ENCODE measurements at places on chromosomes 16 and 17.

- DNase-seq, result no peak
Observed at GRCh38 chr17:67386965-67387551, 10.0 kb downstream of the PITPNC1 start.

DNA sequence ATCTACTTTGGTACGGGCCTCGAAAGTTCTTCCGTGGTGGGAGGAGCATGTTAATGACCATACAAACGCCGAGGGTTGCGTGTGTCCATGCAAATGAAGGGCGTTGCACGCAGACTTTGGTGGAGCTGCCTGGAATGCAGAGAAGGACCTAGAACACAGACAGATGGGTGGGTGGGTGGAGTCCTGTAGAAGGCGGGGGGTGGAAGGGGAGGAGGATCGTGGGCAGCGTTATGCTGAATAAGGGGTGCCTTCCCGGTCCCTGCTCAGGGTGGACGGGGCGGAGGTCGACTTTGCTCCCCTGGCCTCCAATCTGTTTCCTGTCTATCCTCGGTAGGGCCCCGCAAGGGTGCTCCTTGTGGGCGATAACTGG is 795 bp upstream of the PAQR4 start:
- DNase-seq, result no peak

DNA sequence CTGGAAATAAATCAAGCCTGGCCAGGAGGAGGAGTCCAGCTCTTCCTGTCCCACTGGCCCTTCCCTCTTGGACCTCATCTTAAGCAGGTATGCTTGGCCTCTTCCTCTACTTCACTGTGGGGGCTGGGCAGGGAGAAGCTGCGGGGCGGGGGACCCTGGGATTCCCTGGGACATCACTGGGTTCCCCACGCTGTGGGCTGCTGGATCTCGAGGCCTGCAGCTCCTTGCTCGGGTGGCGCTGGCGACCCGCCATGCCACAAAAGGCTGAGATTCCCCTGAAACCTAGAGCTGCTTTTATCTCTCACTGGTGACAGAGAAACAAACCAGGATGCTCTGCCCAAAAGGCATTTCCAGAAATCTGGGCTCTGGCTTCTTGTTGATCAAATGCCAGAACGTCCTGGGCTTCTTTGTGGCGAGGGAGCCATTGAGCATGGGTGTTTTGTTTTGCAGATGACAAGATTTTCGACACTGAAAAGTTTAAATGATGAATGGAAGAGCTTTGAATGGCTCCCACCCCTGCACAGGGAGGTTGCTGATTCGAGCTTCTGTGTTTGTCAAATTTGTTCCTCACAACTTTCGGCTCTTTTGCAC is 8.6 kb upstream of the PGS1 start:
- DNase-seq, result no peak

DNA sequence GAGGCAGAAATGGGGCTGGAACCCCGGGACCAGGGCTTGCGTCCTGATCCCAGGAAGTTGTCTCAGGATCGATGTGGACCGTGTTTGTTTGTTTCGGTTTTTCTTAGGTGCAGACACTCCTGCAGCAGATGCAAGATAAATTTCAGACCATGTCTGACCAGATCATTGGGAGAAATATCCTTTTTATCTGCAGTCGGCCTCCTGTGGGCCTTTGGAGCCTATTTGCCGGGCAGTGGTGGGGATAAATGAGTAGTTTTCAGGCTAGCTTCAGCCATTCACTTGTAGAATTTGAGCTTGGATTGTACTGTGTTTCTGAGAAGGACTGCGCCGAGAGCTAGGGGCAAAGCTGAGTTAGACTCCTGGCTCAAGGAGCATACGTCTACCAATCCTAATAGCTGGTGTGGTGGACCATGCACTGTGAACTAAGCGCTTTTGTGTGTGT is 816 bp downstream of the HSBP1 start:
- DNase-seq, result no peak

DNA sequence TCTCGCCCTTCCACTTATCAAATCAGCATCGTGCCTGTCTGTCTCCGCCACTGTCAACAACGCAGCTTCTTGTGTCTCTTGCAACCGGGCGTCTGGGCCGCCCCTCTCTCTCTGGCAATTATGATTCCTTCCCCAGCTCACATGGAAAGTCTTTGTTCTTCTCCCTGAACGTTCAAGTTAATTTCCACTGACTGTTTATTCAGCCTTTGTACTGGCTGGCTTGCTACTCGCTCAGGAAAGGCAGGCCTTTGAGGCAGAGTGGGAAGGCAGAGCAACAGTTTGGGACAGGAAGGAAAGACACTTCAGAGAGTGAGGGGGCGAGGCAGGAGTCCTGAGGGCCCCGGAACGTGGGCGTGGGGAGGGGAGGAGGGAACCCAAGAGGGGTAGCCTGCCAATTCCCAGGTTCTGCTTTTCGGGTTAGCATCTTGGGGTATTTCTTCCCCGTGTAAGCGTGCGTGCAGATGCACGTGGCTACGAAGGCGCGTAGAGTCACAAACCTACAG is 50.8 kb downstream of the AKAP1 start:
- no peak for DNase-seq

DNA sequence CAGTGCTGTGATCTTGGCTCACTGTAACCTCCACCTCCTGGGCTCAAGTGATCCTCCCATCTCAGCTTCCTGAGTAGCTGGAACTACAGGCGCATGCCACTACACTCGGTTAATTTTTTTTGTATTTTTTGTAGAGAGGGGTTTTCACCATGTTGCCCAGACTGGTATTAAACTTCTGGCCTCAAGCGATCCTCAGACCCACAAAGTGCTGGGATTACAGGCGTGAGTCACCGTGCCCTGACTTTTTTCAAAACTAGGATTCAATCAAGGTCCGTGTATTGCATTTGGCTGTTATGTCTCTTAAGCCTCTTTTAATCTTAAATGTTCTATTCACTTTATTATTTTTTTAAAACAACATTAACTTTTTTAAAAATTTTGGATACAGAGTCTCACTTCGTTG is 4.3 kb upstream of the CCL22 start:
- DNase-seq, result no peak

DNA sequence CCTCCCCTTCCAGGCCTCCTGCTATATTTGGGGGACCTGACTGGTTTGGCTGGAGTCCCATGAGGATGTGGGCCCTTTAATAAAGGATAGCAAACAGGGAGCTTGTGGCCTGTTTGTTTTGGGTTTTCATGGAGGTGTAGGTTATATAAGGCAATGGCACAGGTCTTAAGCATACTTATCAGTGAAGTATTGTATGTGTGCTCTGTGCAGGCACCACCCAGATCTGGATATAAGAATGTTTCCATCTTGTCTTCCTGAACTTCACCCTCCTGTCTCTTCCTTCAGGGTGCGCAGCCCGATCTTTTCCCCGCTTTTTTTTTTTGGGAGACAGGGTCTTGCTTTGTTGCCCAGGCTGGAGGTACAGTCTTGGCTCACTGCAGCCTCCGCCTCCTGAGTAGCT is 10.6 kb downstream of the SLC52A1 start:
- no peak for DNase-seq

DNA sequence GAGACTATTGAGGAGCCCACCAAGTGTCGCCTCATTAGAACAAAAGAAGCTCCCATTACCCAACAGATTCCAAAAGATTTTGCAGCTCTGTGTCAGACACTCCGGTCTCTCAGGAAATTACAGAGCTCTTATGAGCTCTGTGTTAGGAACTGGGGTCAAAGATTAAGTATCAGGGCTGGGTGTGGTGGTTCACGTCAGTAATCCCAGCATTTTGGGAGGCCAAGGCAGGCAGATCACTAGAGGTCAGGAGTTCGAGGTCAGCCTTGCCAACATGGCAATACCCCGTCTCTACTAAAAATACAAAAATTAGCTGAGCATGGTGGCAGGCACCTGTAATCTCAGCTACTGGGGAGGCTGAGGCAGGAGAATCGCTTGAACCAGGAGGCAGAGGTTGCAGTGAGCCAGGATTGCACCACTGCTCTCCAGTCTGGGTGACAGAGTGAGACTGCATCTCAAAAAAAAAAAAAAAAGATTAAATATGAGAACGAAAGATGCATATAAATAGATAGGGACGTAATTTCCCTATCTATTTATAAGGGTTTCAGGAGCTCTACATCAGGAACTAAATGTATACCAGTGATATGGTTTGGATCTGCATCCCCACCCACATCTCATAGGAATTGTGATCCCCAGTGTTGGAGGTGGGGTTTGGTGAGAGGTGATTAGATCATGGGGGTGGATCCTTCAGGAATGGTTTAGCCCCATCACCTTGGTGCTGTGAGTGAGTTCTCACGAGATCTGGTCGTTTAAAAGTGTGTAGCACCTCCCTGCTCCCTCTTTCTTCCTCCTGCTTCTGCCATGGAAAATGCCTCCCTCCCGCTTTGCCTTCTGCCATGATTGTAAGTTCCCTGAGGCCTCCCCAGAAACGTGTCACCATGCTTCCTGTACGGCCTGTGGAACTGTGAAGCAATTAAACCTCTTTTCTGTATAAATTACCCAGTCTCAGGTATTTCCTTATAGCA is 111.4 kb downstream of the PRKCA start:
- DNase-seq, result no peak

GRCh38 chr17:38745545-38745944 is 2.6 kb downstream of the PCGF2 start:
- DNase-seq, result no peak

GRCh38 chr16:10087151-10087550 is 95.1 kb downstream of the GRIN2A start:
- no peak for DNase-seq

GRCh38 chr16:48596326-48596725 is 13.7 kb downstream of the N4BP1 start:
- DNase-seq, result no peak

DNA sequence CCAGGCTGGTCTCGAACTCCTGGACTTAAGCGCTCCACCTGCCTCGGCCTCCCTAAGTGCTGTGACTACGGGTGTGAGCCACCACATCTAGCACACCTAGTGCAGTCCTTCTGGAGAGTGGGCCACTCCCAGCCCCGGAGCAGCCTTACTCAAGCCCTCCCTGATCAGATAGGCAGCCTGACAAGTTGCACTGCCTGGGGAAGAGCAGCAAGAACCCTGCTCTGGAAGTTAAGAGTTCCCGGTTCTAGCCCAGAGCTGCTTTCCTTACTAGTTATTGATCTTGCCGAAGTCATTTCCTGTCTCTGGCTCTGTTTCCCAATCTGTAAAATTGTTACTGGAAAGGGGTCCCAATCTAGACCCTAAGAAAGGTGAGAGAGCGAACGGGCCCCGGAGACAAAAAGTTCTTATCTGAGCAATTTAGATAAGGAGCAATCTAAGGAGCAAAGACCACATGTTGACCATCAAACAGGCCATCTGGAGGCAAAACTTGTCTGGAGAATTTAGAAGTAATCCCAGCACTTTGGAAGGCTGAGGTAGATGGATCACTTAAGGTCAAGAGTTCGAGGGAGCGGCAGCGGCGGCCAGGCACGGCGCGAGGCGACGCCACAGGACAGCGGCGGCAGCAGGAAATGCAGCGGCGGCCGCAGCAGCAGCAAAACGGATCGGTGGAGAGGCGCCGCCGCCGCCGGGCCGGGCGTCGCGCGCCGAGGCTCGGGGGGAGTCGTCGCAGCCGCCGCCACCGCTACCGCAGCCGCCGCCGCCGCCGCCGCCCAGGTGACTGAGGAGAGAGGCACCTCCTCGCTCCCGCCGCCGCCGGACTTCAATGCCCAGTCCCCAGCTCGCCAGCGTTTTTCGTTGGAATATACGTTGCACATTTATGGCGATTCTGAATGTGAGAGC is 4.3 kb upstream of the NAGLU start:
- DNase-seq, result no peak

GRCh38 chr16:17342031-17342430 is 128.7 kb downstream of the XYLT1 start:
- DNase-seq, result no peak

DNA sequence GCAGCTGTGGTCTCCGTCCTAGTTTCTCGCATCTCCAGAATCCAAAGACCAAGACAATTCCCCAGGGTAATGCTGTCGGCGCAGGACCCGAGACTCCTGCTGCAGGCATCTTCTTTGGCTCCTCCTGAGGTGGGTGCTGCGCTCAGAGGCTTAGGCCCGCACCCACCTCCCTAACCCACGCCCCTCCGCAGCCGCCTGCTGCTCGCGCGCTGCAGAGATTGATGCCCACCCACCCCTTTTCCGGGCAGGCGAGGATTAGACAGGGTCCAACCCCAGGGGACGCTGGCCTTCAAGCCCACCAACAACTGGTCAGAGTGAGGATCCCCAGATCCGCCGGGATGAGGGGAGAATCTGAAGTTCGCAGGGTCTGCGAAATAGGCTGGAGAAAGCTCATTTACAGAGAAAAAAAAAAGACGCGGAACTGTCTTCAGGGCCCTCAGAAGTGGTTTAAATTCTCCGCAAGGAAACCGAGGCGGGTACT is 27.9 kb downstream of the SLFN11 start:
- DNase-seq, result no peak

DNA sequence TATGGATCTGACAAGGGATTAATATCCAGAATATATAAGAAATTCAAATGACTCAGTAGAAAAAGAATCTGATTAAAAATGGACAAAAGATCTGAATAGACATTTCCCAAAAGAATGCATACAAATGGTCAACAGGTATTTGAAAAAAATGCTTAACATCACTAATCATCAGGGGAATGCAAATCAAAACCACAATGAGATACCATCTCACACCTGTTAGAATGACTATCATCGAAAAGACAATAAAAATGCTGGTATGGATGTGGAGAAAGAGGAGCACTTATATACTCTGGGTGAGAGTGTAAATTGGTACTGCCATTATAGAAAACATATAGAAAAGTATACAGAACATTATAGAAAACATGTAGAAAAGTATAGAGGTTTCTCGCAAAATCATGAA is 16.4 kb upstream of the HS3ST2 start:
- no peak for DNase-seq

- no peak for DNase-seq
Observed at GRCh38 chr17:17466511-17466910, 10.3 kb upstream of the MED9 start.

- no peak for DNase-seq
Observed at GRCh38 chr16:49833796-49834530, 21.9 kb downstream of the ZNF423 start.

GRCh38 chr17:74059479-74060240 is 143.8 kb upstream of the RPL38 start:
- no peak for DNase-seq

GRCh38 chr17:39416141-39416540 is 14.7 kb upstream of the FBXL20 start:
- no peak for DNase-seq

DNA sequence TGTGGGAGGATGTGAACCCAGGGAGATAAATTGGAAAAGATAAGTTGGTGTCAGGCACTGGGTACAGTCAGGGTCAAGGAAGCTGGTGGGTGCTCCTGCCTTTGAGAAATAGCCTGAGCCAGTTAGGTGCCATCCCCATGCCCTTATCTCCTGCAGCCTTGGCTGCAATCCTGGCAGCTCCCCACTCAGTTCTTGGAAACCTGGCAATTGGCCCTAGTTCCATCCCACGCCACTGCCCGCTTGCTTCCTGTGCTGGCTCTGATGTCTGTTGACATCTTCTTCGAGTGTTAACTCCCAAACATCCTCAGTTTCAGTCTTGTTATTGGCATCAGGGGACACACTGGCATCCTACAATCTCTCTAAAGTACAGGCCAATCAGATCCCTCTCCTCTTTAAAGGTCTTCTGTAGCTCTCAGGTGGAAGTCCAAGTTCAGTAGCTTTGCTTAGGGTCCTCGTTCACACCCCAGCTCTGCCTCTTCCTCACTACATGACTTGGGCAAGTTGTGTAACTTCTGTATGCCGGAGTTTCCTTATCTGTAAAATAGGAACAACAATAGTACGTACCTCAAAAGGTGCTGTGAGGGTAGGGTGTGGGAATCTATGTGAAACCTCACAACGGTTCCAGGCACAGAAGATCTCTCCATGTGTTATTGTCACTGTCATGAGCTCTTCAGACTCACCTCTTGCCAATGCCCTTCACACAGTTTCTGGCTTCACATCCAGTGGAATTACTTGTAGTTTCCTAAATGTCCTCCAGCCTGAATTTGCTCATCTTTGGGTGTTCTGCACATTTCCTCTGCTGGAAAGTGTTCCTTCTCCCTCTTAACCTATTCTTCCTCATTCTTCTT is 13.5 kb upstream of the PRKAR1A start:
- DNase-seq, result no peak

All from stimulated activated CD8-positive, alpha-beta memory T cell treated with anti-CD3 and anti-CD28 coated beads, Interleukin-2, amount 100 ng/mL, for 1 hour (primary cell).